Stimulated activated naive B cell treated with anti-CD40 and anti-IgM and Interleukin-4, amounts not matched to agents 10 μg/mL and 1 μg/mL and 100 μg/mL, for 72 hours (primary cell): ENCODE measurements at places on chromosomes 2 and 18.

DNA sequence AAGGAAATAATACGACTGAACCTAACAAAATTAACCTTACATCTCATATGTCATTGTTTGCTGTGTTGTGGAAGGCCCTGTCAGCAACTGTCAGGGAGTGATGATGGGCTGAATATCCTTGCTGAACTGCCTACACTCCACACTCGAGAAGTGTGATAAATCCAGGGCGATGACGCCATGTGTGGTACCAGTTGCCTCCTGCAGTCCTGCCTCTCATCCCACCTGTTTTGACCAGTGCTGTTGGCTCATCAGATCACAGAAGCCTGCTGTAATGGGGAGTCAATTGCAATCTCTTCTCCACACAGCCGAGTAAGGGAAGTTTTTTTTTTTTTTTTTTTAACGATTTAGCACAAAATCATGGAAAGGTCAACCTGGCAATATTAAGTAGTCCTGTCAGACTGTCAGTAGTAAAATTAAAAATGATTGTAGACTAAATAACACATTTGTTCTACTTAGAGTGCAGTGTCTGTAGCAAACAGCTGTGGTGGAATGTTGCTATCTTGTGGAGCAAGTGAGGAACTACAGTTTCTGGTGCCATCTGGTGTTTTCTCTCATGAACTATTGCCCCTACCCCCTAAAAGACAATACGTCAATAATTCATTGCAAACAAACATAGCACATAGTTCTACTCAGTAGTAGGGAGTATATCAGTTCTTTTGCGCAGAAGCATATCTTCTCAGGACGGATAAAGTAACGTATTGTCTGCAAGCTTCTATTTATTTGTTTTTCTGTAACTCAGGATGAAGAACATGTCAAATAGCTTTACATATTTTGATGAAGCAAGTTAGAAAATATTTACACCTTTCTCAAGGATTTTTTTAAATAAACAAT is 347.6 kb downstream of the CTNNA2 start:
- no peaks in the 10 kb centered on the region for H3K4me1 ChIP-seq
- no peak overlapping the region for H3K4me3 ChIP-seq
- no peaks in the 10 kb centered on the region for H3K36me3 ChIP-seq
- no peak overlapping the region for H3K27ac ChIP-seq
- no peak for DNase-seq

DNA sequence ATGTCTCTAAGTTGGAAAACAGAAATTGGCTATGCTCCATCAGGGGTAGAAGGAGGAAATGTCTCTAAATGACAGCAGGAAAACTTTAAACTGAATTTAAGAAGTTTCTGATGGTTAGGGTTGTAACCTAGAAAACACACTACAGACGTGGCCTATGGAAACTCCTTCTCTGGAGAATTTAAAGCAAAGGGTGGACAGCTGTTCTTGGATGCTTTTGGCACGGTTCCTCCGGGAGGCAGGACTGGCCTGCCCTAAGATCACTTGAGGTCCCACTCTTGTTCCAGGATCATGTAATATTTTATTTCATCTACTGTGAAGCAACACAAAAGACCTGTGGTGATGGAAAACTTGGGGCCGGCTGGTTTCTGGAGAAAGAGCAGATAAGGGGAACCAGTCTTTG is 77.0 kb downstream of the NRP2 start:
- H3K27ac ChIP-seq: no peak overlapping the region
- no peak overlapping the region for H3K4me3 ChIP-seq
- no peaks in the 10 kb centered on the region for H3K4me1 ChIP-seq
- peaks cover 4% of the 10 kb centered on the region for H3K36me3 ChIP-seq
- peaks cover 4% of the 10 kb centered on the region for H3K27me3 ChIP-seq

DNA sequence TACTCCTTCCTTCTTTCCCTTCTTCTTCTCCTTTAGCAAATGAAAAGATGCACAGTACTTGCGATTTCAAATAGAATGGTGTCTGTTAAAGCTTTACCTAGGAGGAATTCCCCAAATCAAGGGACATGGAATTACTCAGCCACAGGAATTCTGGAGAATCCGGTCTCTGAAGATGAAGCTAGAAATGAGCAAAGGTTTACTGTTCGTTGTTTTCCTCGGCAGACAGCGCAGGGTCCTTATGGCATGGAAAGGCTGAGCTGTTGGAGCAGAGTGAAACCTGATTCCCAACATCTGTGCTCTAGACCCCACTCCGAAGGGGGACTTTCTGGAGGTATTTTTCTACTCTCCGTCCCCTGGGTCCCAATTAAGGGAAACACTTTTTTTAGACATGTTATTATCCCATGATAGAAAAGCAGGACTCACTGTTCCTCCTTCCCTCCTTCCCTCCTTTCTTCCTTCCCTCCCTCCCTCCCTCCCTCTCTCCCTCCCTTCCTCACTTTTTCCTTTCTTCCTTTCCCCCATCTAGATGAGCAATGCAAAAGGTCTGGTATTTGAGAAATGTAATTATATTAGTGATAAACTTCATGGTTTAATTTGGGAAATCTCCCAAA is 47.1 kb downstream of the CDCA7 start:
- H3K27me3 ChIP-seq: peaks cover 49% of the 10 kb centered on the region
- peaks cover 11% of the 10 kb centered on the region for H3K4me1 ChIP-seq
- DNase-seq: no peak
- no peaks in the 10 kb centered on the region for H3K36me3 ChIP-seq
- H3K27ac ChIP-seq: no peak overlapping the region
- H3K4me3 ChIP-seq: no peak overlapping the region

GRCh38 chr2:225037415-225038230 is 4.6 kb downstream of the DOCK10 start:
- H3K4me1 ChIP-seq: peaks cover 80% of the 10 kb centered on the region
- H3K4me3 ChIP-seq: peak overlapping the region; percentile 91
- no peak for DNase-seq
- H3K36me3 ChIP-seq: peaks cover 73% of the 10 kb centered on the region

GRCh38 chr2:23327887-23328286 is 57.1 kb upstream of the KLHL29 start:
- no peak for DNase-seq
- H3K27ac ChIP-seq: no peak overlapping the region
- no peak overlapping the region for H3K4me3 ChIP-seq
- H3K27me3 ChIP-seq: no peaks in the 10 kb centered on the region

DNA sequence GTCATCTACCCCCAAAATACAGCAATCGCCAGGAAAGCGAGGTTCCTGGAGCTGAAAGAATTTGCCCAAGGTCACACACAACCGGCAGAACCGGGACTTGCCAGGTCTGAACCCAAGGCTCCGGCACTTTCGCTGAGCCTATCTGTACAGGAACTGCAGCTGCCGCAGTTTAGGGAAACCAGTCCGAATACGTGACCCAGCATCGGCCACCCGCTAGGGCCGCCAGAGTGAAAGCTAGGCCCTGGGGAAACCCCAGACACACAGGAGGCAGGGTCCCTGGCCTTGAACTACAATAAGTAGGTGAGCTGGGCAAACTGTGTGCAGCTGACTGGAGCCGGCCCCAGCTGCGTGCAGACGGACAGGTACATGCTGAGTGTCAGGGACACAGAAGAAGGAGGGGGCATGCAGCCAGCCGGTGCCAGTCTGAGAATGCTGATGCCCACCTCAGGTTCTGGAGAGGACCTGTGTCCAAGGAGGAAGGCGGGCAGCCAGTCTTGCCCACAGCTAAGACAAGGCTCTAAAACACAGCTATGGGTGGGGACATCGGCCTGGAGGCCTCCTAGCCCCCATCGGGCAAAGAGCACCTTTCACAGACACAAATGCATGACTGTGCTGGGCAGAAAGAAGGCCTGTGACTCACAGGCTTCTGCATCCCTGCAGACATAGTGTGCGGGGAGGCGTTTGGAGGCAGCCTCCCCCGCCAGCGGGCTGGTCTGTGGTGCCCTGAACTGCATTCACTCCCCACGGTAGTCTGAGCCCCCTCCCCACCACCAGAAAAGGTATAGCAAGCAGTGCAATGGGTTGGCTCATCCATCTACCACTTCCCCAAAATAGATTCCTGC is 107.4 kb upstream of the ID2 start:
- H3K4me1 ChIP-seq: peaks cover 88% of the 10 kb centered on the region
- DNase-seq: no peak
- H3K27me3 ChIP-seq: peaks cover 68% of the 10 kb centered on the region
- H3K36me3 ChIP-seq: peaks cover 12% of the 10 kb centered on the region

GRCh38 chr18:34261865-34262780 is 37.4 kb upstream of the NOL4 start:
- no peaks in the 10 kb centered on the region for H3K4me1 ChIP-seq
- H3K36me3 ChIP-seq: peaks cover 5% of the 10 kb centered on the region
- no peak overlapping the region for H3K4me3 ChIP-seq
- no peak overlapping the region for H3K27ac ChIP-seq

DNA sequence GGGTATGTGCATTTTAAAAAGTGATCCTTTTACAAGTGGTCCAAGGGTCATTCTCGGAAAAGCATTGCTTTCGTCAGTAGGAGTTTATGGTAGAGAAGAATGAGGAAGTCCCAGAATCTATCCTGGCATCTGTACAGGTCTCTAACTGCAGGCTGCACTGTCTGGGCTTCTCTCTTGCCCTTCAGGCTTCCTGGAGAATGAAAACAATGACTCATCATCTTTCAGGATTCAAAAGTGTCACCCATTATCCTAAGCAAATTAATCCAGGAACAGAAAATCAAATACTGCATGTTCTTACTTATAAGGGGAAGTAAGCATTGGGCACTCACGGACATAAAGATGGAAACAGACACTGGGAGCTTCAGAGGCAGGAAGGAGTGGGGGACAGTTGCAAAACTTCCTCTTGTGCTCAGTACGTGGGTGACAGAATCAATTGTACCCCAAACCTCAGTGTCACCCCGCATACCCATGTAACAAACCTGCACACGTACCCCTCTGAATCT is 60.2 kb upstream of the TXNDC2 start:
- H3K4me3 ChIP-seq: no peak overlapping the region
- peak overlapping the region; percentile 48 for H3K27ac ChIP-seq
- H3K36me3 ChIP-seq: peaks cover 3% of the 10 kb centered on the region
- H3K27me3 ChIP-seq: no peaks in the 10 kb centered on the region

GRCh38 chr2:67346718-67347407 is 50.3 kb upstream of the ETAA1 start:
- no peaks in the 10 kb centered on the region for H3K36me3 ChIP-seq
- H3K4me1 ChIP-seq: no peaks in the 10 kb centered on the region
- H3K4me3 ChIP-seq: no peak overlapping the region
- no peak for DNase-seq
- no peak overlapping the region for H3K27ac ChIP-seq
- H3K27me3 ChIP-seq: peaks cover 11% of the 10 kb centered on the region

- peaks cover 9% of the 10 kb centered on the region for H3K27me3 ChIP-seq
- no peak for DNase-seq
- H3K27ac ChIP-seq: no peak overlapping the region
Observed at GRCh38 chr2:66522611-66523376, 87.9 kb downstream of the MEIS1 start.

DNA sequence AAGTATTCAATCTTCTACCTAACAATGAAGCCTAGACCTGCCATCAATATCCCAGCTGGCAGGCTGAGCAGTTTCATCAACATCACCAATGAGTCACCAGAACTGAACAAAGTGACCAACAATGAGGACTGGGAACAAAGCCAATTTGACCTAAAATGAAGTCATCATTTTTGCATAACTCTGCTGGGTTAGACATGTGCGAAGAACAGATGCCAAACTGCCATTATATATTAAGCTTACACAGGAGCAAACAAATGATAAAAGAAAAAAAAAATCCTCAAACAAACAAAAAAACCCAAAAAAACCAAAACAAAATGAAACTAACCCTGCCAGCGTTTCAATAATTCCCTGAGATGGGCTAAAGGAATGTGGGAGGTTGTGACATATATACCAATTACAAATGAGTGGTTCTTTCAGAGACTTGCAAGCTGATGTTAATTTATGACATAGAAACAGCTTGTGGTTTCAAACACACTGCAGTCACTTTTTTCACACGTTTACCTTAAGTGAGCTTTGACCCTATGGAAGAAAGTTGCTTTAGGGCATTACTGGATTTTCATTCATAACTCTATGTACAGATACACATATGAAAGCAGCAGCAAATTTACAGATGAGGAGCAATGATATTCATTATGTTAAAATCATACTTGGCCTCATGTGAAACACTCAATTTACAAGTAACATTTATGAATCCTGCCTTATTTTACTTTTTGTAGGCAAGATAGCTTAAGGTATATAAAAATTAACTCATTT is 56.9 kb upstream of the CCDC141 start:
- H3K4me1 ChIP-seq: peaks cover 3% of the 10 kb centered on the region
- H3K27ac ChIP-seq: no peak overlapping the region
- no peak overlapping the region for H3K4me3 ChIP-seq
- peaks cover 19% of the 10 kb centered on the region for H3K36me3 ChIP-seq
- DNase-seq: no peak
- no peaks in the 10 kb centered on the region for H3K27me3 ChIP-seq

DNA sequence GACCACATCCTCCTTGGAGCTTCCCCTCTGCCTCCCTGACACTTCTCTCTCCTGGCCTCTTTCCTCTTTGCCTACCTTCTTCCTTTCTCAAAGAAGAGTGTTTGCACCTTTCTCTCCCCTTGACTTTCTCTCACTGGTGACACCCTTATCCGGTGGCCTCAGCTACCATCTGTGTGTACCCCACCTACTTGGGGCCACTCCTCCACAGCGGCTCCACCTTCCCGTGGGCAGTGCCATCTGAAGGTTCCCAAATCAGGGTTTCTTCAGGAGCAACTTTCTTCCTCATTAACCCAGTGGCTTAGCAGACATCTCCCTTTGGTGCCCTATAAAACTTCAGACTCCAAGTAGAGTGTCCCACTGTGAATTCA is 5.3 kb upstream of the NCL start:
- no peak overlapping the region for H3K4me3 ChIP-seq
- no peak for DNase-seq
- H3K4me1 ChIP-seq: peaks cover 7% of the 10 kb centered on the region
- H3K36me3 ChIP-seq: peaks cover 2% of the 10 kb centered on the region
- H3K27ac ChIP-seq: no peak overlapping the region
- peaks cover 8% of the 10 kb centered on the region for H3K27me3 ChIP-seq

DNA sequence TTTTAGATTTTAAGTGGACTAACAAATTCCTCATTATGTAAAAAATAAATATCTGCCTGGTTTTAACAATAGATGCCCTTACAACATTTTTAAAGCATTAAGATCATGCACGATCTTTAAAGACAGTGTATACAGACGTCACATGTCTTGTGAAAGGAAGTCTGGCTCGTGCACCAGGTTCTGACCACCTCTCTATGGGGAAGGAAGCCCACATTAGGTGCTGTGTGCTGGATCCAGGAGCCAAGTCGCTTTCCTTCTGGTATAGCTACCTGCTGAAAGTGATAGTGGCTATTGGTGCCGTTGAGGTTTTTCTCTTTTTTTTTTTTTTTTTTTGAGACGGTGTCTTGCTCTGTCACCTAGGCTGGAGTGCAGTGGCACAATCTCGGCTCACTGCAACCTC is 116.5 kb downstream of the NCK2 start:
- H3K4me3 ChIP-seq: no peak overlapping the region
- H3K27ac ChIP-seq: peak overlapping the region; percentile 59
- peaks cover 73% of the 10 kb centered on the region for H3K36me3 ChIP-seq
- H3K27me3 ChIP-seq: no peaks in the 10 kb centered on the region
- H3K4me1 ChIP-seq: peaks cover 91% of the 10 kb centered on the region

DNA sequence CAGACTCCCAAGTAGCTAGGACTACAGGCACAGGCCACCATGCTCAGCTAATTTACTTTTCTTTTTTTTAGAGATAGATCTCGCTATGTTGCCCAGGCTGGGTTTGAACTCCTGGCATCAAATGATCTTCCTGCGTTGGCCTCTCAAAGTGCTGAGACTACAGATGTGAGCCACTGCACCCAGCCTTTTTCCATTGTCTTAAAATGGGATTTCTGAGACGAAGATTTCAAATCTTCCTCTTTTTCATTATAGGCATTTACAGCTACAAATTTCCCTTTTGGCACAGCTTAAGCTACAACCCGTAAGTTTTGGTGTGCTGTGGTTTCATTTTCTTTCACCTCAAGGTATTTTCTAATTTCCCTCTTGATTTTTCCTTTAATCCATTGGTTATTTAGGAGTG is 8.6 kb downstream of the GNLY start:
- no peak for DNase-seq
- H3K27me3 ChIP-seq: no peaks in the 10 kb centered on the region
- no peaks in the 10 kb centered on the region for H3K36me3 ChIP-seq
- H3K4me1 ChIP-seq: peaks cover 52% of the 10 kb centered on the region
- H3K27ac ChIP-seq: no peak overlapping the region
- no peak overlapping the region for H3K4me3 ChIP-seq
